ENCODE measurements at places on chromosomes 5 and 9.

- no peak for DNase-seq
These were observed 143.7 kb downstream of the PTTG1 start for GRCh38 chr5:160565376-160565775.

DNA sequence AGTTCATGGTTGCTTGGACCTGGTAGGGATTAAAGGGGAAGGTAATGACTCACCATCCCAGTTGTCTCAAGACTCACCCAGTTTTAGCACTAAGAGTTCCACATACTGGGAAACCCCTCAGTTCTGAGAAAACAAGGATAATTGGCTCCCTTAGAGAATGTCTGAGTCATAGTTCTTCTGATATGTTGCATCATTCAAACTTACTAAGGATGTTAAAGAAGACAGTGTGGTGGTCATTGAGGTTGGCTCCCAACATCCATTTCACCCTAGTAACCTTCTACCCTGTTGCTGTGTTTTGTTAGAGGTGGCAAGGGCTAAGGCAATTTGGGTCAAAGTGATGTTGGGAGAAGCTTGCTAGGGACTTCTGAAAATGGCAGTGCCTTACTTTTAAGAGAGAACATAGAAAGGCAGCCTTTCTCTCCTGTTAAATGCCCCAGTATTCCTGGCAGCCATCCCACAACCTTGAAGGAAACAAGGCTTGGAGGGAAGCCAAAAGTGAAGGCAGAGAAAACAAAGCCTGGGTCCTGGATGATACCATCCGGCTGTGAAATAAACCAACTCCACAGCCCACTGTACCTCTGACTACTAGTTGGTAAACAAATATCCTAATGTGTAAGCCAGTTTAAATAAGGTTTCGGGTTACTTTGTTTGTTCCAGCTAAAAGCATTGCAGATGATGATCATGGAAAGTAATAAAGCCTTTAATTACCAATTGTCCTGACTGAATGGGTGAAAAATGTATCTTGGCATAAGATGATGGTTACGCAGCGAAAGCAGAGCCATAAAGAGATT is 80.4 kb upstream of the ADAMTSL1 start:
- DNase-seq: peak; percentile 72

DNA sequence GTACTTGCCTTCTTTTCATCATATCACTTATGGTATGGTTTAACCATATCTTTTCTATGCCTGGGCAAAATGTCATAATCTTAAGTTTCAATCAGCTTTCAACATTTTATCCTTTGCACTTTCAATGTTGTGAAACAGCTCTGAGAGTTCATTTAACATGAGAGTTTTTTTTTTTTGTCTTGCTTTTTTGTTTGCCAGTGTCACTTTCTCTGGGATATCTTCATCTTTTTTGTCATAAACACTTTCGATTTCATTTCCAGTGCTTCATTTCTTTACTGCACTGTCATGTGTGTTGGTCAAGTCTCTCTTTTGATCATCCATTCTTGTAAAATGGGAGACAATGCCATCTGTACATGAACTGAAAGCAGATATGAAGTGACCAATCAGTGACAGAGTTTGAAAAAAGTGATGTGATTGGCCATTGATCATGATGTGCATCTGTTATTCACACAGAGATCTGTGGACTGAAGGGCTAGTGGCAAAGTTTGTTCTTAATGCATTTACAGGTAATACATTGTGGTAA is 7.5 kb upstream of the POU5F2 start:
- DNase-seq: no peak

- DNase-seq: no peak
These were observed 7.4 kb upstream of the SHC3 start for GRCh38 chr9:89185980-89186379.

- DNase-seq: no peak
These were observed 249.1 kb downstream of the SAXO1 start for GRCh38 chr9:18783909-18784308.

DNA sequence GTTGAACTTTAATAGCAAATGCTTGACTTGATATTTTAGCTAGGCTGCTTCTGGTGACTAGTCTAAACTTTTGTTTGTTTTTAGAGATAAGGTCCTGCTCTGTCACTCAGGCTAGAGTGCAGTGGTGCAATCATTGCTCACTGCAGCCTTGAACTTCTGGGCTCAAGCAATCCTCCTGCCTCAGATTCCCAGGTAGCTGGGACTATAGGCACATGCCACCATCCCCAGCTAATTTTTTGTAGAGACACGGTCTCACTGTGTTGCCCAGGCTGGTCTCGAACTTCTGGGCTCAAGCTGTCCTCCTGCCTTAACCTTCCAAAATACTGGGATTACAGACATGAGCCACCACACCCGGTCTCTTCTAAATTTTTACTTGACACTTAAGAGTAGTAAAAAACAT is 20.7 kb downstream of the CDC37L1 start:
- DNase-seq: no peak

DNA sequence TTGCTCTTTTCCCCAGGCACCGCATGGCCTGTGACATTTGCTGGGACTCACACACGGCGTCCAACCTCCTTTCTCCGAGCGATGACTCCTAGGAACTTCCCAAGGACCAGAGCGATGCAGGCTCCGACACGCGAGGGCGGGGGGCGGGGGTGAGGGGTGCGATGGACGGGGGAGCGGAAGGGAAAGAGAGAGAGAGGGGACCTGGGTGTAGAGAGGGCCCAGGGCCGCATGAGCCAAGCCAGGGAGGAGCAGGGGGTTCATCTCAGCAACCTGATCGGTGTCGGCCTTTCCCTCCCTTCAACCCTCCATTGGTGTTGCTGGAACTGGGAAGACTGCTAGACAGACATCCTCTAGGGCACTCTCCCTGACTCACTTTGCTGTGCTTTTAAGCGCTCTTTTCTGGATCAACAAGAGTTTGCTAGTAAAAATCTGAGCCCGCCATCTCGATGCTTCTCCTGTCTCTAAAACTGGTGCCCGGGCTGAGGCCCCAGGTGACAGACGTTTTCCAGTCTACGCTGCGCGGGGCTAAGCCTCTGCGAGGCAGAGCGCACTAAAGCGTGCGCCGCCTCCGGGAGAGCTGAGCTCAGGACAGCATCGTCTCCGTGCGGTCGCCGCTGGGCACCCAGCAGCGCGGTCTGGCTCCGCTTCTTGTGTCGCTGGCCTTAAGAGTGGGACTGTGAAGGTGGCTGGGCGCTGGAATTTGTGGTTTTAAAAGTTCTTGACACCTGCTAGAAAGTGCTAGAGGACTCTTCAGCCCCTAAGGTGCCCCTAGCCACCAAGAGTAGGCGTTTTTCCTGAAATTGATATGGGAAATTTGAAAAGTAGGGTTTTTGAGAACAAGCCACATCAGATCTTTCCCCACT is 1.0 kb upstream of the TSLP start:
- DNase-seq: no peak

DNA sequence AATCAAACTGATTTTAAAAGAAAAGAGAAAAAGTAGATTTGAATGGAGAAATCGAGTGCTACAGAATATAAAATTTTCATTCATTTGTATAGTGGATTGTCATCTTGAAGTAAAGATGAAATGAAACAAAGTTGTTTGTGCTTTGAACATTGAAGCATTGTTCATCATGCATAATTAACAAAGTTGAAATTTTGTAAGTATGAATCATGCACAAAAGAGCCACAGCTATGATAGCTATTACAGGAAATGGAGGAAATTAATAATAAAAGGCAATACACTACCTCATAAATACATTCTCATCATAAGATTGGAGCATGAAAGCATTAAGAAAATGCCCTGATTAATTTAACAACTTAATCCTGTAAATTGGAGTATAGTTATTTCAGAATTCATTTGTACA is 153.4 kb upstream of the TLX3 start:
- DNase-seq: no peak

DNA sequence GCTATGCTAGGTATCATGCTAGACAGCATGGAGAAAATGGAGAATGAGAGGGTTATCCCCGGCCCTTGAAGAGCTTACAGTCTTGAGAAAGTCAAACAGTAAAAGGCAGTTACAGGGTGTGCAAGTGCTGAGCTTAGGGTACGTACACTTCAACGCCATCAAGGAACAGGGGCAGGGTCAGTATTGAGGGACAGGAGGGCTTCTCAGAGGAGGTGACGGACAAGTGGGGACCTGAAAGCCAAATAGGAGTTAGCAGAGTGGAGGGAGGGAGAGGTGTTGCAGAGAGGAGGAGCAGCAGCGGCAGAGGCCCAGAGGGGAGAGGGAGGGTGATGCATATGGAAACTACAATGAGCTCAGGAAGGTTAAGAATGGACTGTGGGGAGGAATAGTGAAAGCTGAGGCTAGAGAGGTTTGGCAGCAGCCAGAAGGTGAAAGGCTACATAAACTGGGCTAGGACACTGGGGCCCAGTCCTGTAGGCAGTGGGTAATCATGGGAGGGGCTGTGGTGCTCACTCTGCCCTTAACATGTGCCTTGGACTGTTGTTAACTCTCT is 88.0 kb downstream of the NRG2 start:
- no peak for DNase-seq

GRCh38 chr5:137902408-137903133 is 13.3 kb downstream of the PKD2L2 start:
- no peak for DNase-seq

- DNase-seq: no peak
These were observed 8.7 kb downstream of the CCNJL start for GRCh38 chr5:160303690-160304089.

DNA sequence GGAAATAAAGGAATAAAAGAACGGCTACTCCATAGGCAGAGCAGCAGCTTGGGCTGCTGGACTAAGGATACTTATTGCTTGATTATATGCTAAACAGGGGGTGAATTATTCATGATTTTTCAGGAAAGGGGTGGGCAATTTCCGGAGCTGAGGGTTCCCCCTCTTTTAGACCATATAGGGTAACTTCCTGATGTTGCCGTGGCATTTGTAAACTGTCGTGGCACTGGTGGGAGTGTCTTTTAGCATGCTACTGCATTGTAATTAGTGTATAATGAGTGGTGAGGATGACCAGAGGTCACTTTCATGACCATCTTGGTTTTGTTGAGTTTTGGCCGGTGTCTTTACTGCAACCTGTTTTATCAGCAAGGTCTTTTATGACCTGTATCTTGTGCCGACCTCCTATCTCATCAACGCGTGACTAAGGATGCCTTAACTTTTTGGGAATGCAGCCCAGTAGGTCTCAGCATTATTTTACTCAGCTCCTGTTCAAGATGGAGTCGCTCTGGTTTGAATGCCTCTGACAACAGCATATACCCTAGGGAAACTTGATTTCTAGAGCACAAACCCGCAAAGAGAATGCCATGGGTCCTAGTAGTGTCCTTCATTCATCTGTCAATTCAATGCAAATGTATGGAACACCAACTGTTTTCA is 47.8 kb upstream of the PWWP2A start:
- DNase-seq: no peak

DNA sequence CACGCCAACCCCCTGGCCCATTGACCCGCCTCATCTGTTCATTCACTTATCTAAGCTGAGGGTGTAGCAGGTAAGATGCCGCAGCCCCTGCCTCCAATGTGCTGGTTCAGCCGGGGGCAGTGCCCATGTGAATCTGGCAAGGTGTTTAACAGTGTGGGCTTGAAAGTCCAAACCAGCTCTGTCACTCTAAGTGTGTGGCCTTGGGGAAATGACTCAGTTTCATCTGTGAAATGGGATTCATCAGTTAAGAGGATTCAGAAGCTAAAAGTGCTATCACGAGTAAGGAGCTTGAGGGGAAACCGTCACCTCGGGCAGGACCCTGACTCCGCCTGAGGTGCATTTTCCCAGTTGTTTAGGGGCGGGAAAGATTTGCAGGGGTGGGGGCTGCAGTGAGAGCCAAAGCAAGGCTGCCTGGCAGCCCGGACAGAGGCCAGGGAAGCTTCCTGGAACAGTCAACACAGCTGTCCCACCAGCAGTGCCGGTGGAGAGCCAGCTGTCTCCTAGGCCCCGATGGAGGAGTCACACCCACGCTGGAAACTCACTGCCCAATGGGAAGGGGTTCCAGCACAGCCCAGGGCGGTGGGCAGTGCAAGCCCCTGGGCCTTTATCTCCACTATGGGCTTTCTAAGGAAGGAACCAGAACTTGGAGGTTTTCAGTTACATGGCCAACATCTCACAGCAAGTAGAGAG is 9.7 kb upstream of the URM1 start:
- DNase-seq: no peak

DNA sequence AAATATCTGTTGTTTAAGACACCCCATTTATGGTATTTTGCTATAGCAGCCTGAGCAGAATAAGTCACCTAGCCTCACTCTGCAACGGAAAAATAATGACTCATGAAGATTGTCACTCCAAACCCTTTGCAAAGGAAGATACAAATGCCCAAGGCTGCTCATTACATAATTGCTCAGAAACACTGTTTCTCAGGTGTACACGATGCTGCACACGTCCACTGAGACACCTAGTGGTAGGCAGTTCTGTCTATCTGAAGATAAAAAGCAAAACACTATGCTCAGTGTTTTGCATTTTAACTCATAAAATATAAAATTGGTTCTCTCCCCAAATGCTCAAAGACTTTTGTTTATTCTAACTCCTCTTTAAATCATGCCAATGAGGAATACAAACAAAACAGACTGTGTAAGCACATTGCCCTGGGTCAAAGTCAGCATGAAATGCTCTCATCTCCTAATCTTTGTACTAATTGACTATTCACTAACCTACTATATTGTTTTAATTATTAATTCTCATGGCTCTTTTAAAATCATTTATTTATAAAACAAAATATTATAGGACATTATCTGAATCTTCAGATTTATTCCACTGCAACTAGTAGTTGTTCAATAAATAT is 7.7 kb upstream of the TSLP start:
- DNase-seq: no peak

- no peak for DNase-seq
These were observed 3.0 kb downstream of the RNF145 start for GRCh38 chr5:159206368-159206767.

DNA sequence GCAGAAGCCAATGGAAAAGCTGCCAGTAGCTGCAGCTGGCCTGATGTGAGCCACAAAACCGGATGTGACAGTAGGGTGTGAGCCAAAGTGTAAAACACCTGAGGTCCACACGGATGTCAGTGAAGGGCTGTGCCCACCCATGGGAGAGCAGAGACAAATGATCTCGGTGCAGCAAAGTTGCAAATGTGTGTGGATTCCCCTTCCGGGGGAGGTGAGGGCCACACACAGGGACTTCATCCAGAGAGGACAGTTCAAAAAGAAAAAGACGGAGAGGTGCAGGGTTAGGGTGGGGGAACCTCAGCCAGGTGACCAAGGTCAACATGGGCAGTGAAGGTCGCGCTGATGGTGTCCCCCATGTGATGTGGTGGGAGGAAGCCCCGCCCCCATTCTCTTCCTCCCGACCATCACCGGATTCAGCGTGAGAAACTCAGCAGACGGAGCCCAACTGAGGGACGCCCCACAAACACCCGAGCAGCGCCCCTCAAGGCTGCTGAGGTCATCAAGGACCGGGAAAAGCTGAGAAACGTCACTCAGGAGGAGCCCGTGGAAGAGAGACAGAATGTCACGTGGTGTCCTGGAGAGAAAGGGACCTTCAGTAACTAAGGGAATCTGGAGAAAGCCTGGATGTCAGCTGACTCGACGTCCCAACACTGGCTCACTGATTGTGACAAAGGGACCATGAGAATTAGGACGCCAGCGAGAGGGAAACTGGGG is 11.4 kb upstream of the PTGDS start:
- DNase-seq: no peak
